ENCODE measurements at places on chromosomes 4 and X. TPM values are rescaled to one million over a fixed set of nuclear protein-coding genes. Genes with fewer than 3 reads are reported as not detected.

- peak; percentile 7 for DNase-seq
These were observed 121.0 kb downstream of the PCDH10 start for GRCh38 chr4:133270021-133270570.

DNA sequence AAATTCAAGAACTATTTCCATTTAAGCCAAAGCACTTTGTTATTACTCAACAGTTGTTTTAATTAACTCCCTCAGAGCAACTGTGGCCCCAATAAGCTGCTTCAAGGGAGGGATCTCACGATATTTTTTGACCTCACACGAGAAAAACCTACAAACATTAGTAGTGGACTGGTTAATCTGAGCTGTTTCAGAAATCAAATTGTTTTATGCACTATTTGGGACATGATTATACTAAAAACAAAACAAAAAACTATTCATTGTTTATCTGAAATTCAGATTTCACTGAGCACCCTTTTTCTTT is 74.3 kb downstream of the DCHS2 start:
- no peak for DNase-seq

- DNase-seq: no peak
These were observed 99.6 kb downstream of the CEP135 start for GRCh38 chr4:56048383-56048701.

- no peak for DNase-seq
These were observed 175.8 kb upstream of the MTMR8 start for GRCh38 chrX:64571011-64571410.

GRCh38 chr4:158540125-158540907 is 18.6 kb downstream of the RXFP1 start:
- no peak for DNase-seq

- no peak for DNase-seq
These were observed 4.9 kb upstream of the TMEM33 start for GRCh38 chr4:41930139-41930831.

GRCh38 chr4:177301126-177301639 is 8.5 kb upstream of the NEIL3 start:
- DNase-seq: no peak

DNA sequence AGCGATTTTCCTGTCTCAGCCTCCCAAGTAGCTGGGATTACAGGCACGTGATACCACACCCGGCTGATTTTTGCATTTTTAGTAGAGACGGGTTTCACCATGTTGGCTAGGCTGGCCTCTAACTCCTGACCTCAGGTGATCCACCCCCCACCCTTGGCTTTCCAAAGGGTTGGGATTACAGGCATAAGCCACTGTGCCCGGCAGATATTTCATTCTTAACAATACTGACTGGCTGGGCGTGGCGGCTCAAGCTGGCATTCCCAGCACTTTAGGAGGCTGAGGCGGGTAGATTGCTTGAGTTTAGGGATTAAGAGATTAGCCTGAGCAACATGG is 1.3 kb downstream of the PQBP1 start:
- DNase-seq: no peak

DNA sequence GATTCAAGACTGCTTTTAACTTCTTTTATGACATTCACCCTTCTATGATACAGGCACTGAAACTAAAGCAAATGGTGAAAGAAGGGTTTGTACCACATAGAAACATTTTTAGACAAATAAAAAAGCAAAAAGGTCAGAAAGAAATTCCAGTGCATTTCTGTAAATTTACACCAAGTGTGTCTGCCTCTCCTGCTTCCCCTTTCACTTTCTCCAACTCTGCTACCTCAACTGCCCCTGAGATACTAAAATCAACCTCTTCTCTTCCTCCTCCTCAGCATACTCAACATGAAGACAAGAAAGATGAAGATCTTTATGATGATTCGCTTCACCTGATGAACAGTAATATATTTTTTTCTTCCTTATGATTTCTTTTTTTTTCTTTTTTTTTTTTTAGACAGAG is 187.9 kb downstream of the LRBA start:
- DNase-seq: no peak

GRCh38 chrX:112731793-112732192 is 52.1 kb upstream of the LHFPL1 start:
- DNase-seq: no peak

MAGEA2 gene
- total RNA-seq: not detected

CXCR3 gene
- total RNA-seq: not detected

AASDH gene
- total RNA-seq: 18.9 TPM

PPARGC1A gene
- 78.8 TPM for total RNA-seq

SUPT20HL1 gene
- not detected for total RNA-seq

Data from stomach (tissue), 19 donors.